ENCODE measurements at places on chromosomes 3 and 15.

DNA sequence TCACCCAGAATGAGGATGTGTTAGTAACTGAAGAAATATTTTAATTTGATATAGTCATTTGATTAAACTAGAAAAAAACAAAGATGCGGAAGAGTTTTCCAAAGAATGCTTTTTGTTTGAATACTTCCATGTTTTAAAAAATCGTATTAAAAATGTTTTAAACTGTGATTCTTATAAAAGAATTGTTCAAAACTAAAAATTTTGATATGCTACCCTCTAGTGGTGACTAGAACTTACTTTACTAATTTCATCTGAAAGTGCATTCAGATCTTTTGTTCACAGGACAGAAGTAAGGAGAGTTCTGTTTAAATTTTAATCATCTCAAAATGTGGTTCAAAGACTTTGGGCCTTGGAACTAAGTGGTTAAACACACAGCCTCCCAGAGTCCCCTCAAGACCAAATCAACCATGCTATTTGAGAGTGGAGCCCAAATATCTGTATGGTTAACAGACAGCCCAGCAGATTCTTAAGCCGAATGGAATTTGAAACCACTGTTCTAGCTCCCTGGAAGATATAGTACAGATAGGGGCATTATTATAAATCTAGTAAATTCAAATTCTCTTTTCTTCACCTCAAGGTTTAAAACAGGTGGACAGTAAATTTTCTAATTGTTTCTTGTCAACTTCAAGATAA lies 45.2 kb upstream of the SYNPR start:
- DNase-seq = no peak

DNA sequence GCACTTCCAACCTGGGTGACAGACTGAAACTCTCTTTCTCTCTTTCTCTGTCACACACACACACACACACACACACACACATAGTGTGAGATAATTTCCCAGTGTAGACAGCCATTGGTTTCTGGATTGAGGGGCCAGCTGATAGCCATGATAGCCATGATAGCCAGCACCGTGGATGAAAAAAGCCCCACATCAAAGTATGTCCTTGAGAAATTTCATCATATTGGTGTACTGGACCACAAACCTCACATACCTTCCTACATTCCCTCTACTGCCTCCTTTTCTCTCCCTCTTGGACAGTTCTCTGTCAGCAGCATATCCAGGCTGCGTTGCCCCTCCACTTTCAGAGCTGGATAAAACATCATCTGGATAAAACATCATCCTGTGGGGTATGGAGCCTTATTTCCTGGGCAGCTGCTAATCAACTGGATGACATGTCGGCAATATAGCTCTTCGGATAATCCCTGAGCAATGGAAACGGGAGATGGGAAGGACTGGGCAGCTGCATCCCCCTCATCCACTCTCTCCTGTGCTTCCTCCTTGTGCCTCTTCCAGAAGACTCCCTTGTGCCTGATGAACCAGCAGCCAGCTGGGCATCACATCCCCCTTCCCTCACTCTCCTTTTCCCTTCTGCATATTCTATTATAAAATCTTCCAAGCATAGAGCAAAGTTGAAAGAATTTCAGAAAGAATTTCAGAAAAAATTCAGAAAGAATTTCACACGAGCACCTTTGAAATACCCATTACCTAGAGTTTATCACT lies 39.3 kb downstream of the GRK7 start:
- no peak for DNase-seq

DNA sequence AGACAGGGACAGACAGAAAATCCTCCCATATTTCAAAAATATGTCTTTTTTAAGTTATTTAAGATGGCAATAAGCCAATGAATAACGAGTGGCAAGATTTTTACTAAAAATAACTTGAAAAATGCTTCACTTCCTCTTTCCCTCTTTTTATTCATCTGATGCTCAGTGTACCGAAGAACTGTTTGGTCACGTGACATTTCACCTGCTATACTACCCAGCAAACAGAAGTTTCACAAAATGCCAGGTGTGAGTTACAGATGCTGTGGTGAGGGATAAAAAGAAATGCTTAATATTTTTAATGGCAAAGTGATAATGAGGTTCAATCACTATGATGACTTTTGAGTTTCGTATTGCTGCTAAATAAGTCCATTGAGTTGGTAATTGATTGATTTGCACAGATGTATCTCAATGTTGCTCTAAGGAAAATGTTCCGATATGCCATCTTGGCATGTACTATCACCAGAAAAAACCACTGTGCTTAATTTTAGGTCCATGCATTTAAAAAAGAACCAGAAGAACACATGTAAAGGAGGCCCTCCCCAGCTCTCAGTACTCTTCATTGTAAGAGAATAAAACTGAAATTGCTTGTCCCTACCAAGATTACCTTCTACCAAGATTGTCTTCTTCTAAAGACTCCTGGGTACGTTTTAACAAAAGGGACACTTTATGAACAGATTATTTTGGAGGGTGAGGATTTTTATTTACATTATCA lies 26.0 kb upstream of the SEC62 start:
- no peak for DNase-seq

DNA sequence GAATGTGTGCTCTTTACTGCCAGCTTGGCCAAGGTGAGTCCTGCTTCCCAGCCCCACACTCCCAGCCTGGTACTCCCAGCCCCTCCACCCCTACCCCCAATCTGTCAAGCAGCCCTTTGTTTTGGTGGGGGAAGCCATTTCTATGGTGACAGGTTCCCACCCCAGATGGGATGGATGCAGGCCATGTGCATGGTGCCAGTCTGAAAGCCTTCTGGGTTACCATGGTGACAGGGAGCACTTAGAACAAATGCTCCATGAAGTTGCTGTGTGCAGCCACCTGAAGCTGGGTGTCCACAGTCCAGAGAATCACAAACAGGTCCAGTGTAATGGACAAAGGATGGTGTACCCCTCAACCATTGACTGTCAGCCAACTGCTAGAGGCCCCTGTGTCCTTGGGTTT lies 19.1 kb upstream of the VILL start:
- no peak for DNase-seq

All from stimulated activated CD4-positive, alpha-beta T cell treated with anti-CD3 and anti-CD28 coated beads, Interleukin-4, amount 100 ng/mL, for 1 hour (primary cell).